ENCODE measurements at places on chromosomes 3 and 15.
A peak's percentile ranks its signal among the peaks of the same experiment; 100 is the strongest.

- no peak for DNase-seq
These were observed 87.8 kb downstream of the NCEH1 start for GRCh38 chr3:172622916-172623700.

- DNase-seq = no peak
These were observed 44.5 kb upstream of the CCNL1 start for GRCh38 chr3:157204431-157204830.

DNA sequence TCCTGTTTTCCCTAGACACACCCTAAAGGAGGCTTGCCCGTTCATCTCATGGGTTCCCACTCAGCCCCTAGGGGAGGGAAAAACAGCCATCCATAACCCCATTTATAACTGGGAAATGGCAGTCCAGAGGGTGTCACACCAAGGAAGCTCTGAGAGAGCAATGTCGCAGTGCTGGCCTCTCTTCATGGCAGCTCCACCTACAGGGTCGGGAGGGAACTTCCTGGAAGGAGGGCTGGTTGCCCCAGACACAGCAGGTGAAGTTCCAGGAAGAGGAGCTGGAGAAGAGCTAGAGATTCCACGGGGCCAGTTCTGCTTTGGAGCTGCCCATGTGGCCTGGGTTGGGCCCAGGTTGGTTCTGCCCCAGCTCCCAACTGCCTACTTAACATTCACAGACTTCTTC is 22.3 kb upstream of the LINGO1 start:
- DNase-seq = no peak

DNA sequence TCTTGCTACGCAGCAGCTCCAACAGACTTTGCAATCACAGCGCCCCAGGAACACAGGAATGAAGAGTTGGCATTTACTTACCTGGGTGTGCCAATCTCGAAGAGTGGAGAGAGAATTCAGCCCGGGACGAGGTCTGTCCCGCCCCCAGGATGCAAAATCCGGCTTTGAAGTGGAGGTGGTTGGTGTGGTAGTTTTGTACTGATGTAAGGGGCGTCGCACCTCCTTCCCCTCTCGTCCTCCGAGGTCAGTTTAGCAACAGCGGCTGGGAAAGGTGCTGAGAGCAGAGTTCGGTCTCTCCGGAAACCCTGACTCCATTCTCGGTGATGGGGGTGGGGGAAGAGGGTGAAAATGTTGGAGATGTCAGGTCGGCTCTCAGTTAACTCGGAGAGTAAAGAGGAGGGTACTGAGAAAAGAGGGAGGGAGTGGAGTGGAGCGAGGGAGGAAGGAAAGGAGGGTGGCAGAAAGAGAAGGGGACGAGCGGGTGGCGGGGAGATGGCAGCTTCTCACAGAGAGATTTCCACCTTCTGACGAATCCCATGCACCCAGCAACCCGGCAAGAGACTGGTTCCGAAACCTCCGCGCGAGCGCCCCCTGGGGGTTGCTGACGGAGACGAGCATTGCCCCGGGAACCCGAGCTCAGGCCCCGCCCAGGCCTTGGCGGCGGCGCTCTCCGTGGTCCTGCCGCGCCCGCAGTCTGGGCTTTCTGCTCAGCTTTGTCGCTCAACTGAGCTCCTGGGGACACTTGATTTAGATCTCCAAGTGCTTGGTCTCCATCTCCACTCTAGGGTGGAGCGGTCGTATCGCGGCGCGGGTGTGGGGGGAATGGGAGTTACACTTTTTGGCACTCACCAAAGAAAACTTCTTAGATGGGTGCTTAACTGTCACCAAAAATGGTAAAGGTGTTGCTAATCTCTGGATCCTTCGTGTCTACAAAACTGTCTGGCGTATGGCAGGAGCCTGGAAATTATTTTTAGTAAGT is at the start of gene CPNE4:
Gene CPNE4 (minus strand): TSS at position 529 of the 979 bp plus-strand sequence.
- DNase-seq = peak; percentile 81

GRCh38 chr15:90819850-90820249 is 48.5 kb upstream of the FURIN start:
- DNase-seq = no peak

DNA sequence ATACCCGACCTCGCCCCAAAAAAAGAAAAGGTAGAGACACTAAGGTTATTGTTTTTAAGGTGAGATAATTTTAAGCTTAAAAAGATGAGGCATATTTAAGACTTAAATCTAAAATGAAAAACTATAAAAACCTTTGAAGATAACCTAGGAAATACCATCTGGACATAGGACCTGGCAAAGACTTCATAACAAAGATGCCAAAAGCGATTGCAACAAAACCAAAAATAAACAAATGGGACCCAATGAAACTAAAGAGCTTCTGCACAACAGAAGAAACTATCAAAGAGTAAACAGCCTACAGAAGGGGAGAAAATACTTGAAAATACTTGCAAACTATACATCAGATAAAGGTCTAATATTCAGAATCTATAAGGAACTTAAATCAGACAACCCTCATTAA is 80.9 kb downstream of the TMCC1 start:
- no peak for DNase-seq
